ENCODE measurements at places on chromosomes 3 and 15.

DNA sequence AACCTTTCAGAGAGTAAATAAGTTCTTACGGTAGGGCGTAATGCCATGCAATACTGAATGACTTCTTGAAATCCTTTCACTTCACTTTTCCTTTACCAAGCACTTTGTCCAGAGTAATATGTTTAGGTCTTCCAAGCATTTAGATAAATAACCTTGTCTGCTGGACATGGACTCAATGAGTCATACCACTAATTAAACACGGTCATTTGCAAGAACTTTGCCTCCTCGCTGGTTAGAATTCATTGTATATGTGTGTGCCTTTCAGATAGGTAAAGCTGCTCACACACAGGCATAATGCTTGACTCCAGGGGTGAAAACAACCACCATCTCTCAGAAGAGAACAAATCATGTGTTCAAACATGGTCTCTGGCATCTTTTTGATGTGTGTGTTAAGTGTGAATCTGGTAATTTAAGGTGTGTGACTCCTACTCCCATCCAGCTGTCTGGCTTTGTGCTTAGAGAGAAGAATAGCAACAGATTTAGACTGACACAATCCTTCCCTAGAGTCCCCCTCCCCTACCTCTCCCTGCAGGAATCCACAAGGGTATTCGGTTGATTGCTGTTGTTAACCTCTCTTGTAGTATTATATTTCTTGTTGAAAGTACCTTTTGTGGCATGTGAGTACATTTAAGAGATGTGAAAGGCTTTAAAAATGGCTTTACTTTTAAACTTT is 419.0 kb downstream of the CNTN4 start:
- no peak for DNase-seq

GRCh38 chr15:75036212-75036616 is 12.8 kb downstream of the PPCDC start:
- DNase-seq: no peak

DNA sequence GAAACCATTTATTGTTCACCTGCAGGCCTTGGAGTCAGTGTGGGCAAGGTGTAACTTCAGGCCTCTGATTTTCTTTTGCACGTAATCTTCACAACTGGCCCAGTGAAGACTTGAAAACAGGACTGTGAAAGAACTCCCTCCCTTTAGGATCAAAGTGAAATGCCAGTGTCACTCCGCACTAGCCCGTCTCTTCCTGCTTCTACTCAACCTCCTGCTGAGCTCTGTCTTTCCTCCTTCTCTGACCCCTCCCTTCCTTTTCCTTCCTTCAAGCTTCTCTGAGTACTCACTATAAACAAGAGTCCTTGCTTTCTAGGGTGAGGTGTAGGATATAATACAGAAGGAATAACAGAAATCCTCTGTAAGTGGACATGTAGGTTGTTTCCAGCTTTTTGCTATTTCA is 28.5 kb downstream of the TMEM41A start:
- no peak for DNase-seq

- DNase-seq: no peak
These were observed 187.4 kb downstream of the MECOM start for GRCh38 chr3:169475978-169476698.

DNA sequence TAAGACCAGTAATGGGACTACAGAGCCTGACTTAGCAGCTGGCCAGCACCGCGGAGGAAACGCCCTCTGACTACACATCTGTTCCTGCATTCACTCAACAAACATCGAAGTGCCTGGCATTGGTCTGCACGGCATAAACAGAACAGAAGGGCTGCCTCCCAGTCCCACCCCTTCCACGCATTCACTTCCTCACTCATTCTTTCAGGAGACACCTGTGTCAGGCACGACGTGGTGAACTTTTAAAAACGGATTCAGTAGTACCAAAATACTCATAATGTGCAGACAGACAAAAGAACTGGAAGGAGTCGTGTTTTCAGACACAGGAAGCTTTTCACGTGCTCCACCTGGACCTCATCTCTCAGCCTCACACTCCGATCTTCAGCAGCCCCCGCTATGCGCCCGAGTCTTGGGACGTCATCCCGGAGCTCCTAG is 123.3 kb downstream of the XXYLT1 start:
- no peak for DNase-seq

DNA sequence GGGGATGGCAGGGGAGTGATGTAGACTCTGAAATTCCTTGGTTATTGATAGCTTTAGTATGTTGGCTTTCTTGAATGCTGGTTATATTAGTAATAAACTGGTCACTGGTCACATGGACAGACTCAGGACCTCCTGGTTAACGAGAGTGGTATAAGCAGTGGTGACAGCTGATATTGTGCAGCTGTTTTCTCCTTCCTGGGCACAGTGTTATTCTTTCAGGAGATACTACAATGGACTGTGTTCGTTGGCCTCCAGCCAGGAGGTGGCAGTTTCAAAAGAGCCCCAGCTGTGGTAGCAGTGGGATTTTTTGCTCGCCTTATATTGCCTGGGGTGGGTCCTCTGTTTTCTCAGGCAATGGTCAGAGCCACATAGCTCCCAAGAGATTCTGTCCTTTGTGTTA is 181.6 kb upstream of the RBMS3 start:
- no peak for DNase-seq

DNA sequence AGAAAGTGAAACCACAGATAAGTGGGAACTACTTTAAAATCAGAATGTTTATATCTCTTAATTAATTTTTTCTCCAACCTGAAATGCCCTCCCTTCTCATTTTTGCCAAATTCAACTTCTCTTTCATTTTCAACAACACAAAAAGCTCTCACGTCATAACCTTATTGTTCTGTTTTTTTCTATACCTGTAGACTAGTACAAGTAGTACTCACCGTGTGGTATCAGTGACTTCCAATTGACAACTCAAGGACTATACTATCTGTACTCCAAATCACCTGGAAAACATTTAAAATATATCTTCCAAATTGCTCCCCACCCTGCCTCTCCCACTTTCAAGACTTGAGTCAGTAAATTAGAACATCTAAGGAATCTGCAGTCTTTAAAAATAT is 72.8 kb upstream of the ZNF280D start:
- no peak for DNase-seq

GRCh38 chr15:87686339-87686738 is 570.2 kb downstream of the NTRK3 start:
- DNase-seq: no peak

GRCh38 chr15:62164014-62164395 is 1.1 kb downstream of the C2CD4B start:
- DNase-seq: no peak

- DNase-seq: no peak
These were observed 75.0 kb upstream of the MBNL1 start for GRCh38 chr3:152193673-152194267.

DNA sequence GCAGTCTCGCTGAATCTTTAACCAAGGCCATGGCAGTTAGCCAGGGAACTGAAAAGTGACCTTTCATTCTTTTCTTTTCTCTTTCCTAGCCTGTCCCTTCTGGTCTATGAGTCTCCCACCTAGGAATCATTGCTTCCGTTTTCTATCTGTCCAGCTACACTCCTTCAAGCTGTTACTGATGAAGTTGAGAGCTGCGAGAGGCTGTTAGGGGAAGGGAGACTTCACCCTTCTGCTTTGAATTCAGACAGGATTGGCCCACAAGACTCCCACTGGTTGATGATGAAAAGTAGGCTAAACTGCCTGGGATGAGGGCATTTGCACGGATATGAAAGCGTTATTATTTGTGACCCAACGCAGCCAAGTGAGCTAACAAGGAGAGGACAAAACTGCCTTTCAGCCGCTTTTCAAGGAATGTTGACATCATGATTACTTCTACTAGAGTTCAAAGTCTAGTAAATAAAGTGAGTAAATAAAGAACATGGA is 30.2 kb downstream of the EIF4E3 start:
- DNase-seq: no peak

GRCh38 chr3:13504161-13504831 is 24.2 kb downstream of the HDAC11 start:
- no peak for DNase-seq

- no peak for DNase-seq
These were observed 98.9 kb upstream of the SPRED1 start for GRCh38 chr15:38153781-38154180.

- no peak for DNase-seq
These were observed 27.5 kb downstream of the SQOR start for GRCh38 chr15:45662375-45662774.

DNA sequence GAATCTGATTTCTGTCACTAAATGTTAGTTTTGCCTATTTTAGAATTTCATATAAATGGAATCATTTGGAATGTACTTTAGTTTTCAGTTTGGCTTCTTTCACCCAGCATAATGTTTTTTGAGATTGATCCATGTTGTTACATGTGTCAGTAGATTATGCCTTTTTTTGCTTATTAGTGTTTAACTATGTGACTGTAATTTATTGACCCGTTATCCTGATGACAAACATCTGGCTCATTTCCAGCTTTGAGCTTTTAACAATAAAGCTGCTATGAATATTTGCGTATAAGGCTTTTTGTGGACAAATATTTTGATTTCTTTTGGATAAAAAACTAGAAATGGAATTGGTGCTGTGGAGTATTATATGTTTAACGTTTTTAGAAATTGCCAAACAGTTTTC is 254.5 kb upstream of the CFAP20DC start:
- DNase-seq: no peak

GRCh38 chr15:25846377-25846776 is 16.8 kb downstream of the ATP10A start:
- no peak for DNase-seq

DNA sequence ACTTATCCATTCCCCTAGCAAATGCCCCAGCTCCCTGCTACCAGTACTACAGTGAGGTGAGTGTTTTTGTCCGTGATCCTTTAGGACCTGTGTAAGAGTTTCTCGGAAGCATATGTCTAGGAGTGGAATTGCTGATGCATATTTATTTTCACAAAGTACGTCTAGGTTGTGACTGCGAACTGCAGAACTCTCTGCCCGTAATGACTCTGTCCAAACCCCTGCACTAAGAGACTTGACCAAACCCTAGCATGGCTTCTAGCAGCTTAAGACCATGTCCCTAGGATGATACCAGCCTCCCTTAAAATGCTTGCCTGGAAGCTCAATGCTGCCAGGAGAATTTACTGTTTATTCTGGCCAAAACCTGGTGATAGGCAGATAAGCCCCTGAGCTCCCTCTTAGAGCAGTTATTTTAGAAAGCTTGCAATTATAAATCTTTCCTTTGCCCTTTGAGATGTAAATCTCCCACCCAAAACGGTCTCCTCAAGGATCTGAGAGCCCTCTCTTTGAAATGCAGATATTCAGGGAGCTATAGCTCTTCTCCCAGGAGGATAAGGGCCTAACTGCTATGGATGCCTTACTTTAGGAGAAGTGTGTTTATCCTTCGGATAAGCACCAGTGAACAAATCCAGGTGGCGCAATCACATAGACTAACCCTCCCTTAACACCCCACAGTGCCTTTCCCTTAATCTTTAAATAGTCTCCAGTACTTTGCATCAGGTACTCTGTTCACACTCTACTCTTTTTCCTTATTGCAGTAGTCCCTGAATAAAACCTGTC is 14.7 kb upstream of the CA12 start:
- DNase-seq: no peak

DNA sequence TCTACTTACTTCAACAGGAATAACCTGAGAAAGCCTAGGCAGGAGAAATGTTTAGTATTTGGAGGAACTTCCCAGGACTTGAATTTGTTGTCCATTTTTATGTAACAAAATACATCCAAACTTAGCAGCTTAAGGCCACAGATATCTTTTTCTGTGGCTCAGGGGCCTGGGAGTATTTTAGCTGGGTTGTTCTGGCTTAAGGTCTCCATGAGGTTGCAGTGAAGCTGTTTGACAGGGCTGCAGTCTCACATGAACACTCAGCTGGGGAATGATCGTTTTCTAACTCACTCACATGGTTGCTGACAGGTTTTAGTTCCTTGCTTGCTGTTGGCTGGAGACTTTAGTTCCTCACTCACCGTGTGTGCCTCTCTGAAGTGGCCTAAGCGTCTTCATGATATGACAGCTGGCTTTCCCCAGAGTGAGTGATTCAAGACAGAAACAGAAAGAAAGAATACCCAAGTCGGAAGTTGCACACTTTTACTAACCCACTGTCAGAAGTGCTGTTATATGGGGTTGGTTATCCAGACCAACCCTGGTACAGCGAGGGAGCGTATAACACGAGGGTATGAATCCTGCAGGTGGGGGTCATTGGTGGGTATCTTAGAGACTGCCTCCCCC is 229.7 kb upstream of the TBL1XR1 start:
- no peak for DNase-seq

GRCh38 chr3:189772584-189772983 is 141.4 kb downstream of the TP63 start:
- no peak for DNase-seq

DNA sequence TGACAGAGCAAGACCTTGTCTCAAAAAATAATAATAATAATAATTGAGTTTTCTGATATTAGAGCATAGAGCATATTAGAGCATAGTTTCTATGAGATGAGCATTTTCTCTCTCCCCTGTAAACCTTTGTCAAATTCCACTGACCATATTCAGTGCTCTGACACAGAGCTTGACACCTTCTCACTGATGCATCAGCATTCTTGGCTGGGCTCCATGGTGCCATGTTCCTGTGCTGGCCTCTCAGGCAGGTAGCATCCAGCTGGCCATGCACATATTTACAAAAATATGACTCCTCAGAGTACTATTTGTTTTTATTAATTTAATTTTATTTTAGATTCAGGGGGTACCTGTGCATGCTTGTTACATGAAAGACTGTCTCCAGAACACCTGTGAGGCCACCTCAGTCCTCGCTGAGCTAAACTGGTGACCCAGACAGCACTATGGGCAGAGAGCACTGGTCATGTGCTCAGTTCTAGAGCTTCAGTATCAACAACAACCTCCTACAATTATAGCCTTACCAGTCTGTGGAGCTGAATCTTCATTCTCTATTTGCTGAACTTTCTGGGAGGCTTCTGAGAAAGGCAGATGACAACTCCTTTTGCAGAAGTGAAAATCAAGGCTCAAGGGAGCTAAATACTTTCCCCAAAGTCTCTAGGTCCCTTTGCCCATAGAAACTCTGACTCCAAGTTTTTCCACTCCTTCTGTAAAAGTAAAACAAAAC is 21.6 kb upstream of the SLC28A2 start:
- DNase-seq: no peak

DNA sequence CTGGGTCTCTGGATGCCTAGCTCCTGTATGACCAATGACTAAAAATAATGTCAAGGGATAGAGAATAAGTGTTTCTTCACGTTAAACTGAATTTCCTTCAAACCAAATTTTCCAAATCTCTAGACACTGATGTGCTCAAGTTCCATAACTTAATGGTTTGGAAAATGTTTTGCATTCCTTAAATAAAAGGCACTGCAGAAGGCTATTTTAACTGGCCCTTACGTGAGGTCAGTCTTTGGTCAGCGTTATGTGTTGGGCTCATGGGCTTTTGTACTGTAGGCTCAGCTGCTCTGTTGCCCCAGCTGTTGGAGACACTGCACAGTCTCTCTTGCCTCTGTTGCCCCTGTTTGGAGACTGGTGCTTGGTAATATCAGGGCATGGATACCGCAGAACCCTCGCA is 188.5 kb downstream of the TPRG1 start:
- DNase-seq: no peak

- no peak for DNase-seq
These were observed 75.1 kb upstream of the TSEN2 start for GRCh38 chr3:12408984-12409683.

- no peak for DNase-seq
These were observed 149.0 kb downstream of the SERPINI1 start for GRCh38 chr3:167884481-167884880.
